ENCODE measurements at places on chromosomes 6 and 20. TPM values are rescaled to one million over a fixed set of nuclear protein-coding genes. Genes with fewer than 3 reads are reported as not detected.
A peak's percentile ranks its signal among the peaks of the same experiment; 100 is the strongest.

DNA sequence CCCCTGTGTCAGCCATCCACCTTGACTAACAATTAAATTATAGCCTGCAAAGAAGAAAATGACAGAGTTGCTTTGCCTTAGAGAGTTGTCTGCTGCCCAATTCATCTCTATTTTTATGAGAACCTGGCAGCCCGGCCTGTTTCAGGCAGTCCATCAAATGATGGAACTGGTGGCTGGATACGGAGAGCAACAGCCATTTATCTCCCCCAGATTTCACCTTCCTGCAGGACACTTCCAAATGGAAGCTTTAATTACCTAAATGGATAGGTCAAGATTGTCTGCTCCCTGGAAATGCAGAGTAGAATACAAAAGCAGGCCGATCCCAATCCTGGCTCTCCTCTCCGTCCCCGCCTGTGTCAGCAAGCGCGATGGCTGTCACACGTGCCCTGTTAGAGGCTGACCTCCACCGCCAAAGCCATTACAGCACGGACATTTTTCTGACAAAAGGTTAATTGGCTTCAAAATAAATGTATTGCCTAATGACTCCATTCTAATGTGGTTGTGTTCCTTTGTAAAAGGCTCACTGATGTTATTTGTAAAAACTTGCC, 86.7 kb downstream of the PACRG start:
- DNase-seq = no peak

GRCh38 chr20:36562724-36563123, 10.7 kb upstream of the TGIF2 start:
- DNase-seq = no peak

SNPH gene
- 7.1 TPM for total RNA-seq

EPPIN gene
- total RNA-seq = not detected

GCNT2 gene
- 3.1 TPM for total RNA-seq

DNA sequence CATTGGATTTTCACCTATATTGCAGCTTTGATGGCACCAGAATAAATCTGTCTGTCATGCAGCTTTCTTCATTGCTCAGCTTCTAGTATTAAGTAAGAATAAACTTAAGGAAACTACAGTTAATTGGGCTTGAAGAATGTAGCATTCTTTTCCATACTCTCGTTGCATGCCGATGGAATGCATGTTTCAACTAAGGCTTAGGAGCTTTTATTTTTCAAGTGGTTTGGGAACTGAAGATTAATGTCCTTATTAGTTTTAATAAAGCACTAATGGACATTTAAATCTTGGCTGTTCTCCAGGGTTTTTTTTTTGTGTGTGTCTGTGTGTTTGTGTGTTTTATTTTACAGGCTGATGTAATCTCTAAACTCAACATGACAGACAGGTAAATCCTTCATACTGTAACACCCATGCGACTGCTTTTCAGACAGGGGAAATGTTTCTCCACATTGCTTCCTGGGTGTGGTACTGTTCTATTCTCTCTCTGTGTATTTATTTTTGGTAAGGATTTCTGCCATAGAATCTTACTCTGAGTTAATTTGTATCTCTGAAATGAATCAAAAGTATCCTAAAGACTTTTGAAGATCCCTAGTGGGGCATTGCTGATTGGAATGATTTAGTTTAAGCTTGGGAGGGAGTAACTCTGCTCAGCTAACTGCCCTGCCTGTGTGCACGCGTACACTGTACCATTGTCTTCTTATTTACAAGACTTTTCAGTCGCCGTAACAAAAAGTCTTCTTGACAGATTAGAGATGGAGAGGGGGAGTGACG, 38.0 kb downstream of the SLC9A8 start:
- no peak for DNase-seq

GRIK2 gene
- not detected for total RNA-seq

SAMD3 gene
- 3.8 TPM for total RNA-seq

DNA sequence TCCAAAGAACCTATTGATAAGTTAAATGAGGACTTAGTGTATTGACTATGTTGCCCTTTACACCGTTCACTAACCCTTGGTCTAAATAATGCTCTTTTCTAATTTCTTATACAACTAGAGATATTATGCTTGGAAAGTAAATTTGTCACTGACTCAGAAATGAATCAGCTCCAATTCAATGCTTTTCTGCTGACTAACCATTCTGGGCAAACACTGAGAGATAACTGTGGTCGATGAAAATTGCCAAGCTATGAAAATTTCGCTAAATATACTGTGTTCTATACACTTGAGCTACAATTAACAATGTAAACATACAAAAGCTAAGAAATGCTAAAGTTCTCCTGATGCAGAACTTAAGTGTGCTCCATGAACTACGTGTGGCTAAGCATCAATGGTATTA, 23.1 kb upstream of the FBXO9 start:
- DNase-seq = no peak

- no peak for DNase-seq
Observed at GRCh38 chr6:19721766-19722377, 115.3 kb upstream of the ID4 start.

MUC22 gene
- total RNA-seq = not detected

- no peak for DNase-seq
Observed at GRCh38 chr6:18415671-18416340, 28.7 kb downstream of the RNF144B start.

TBX18 gene
- not detected for total RNA-seq

GRCh38 chr20:481167-481566, 18.8 kb upstream of the TBC1D20 start:
- DNase-seq = no peak

DNA sequence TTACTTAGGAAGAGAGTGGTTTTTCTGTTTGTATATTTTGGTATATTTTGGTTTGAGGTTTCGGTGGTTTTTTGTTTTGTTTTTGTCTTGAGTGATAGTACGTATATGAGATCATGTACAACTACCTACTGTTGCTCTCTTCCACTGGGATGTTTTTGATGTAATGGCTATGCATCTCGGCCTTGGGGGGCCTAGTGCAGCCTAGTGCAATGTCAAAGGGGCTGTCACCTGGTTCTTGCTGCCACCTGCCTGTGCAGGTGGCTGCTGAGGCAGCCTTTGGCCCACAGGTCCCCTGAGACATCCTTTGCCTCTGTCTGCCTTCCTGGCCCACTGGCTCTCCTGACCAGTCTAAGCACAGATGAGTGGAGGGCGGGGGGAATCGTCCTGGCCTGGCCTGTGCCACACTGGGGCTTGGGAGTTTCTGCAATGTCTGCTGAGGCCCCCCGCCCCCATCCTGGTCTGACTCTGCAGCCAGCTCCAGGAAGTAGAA, 546.6 kb downstream of the CD83 start:
- peak; percentile 21 for DNase-seq

DNA sequence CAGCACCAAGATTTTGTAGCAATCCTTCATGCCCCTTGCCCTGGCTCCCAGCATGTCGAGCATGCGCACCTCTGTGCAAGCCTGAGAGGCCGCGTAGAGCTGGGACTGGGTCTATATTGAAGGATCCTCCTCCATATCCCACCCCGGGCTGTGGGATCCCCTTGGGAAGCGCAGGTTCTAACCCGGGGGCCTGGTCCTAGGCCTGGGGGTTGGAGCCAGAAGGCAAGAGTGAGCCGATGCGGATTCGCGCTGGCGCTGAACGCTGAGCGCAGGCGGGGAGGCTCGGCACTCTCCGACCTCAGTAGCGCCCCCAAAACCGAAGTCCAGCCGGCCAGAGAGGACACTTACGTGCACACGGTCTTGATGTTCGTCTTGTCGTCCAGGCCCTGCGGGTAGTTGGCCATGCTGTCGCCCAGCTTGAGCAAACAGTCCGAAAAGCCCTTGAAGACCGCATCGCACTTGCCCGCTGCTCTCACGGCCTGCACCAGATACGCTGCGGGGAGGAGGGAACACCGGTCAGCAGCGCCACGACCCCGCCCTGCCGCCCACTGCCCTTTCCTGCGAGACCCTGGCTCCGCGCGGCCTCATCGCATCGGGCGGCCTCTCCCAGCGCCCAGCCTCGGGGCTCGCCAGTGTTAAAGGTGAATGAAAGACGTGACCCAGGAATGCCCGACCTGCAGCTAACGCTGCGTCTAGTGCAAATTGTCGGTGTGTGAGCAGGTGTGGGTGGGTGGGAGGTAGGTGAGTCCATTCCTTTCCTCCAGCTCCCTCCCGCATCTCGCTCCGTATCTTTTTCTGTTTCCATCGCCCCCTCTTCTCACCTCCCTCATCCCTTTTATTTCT, 4.5 kb downstream of the NRN1 start:
- no peak for DNase-seq

ETV7 gene
- total RNA-seq = 1.4 TPM

DNA sequence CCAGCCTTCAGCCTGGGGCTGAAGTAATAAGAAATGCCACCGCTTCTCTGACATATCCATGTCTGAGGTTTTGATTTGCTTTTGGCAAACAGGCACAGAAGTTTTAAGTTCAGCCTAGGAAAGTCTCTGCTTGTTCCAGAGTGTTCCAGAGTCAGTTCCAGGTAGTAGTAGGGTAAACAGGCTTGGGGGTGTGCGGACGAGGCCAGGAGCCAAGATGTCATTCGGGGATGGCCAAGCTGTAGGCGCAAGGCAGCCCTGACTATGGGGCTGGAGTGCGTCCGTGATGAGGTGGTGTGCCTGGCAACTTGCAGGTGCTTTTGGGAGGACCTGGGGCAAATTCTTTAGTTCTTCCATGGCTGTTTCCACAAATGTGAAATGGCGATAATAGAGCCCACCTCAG, 60.3 kb downstream of the IRF4 start:
- no peak for DNase-seq

CCN6 gene
- total RNA-seq = 0.74 TPM

CLIC5 gene
- 6.6 TPM for total RNA-seq

LAMA2 gene
- not detected for total RNA-seq

LTB gene
- 61.8 TPM for total RNA-seq

GRCh38 chr20:51500311-51500710, 42.2 kb downstream of the NFATC2 start:
- DNase-seq = peak; percentile 47

DNA sequence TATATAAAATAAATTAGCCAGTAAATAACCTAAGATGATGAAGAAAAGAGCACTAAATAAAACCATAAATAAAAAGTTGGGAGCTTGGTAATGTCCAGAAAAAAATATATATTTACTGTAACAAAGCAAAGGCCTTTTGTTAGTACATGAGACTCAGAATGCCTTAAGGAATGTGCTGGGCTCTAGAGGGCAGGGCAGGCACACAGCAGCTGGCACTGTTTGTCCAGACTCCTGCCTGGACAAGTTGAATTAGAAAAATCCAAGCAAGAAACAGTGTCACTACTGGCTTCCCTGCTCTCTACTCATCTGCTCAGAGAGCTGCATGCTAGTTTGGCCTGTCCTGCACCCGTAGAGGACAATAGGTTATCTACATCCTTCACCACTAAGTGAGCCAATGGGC, 8.8 kb downstream of the DEFB129 start:
- no peak for DNase-seq

LY86 gene
- total RNA-seq = 0.39 TPM

SNAP25 gene
- 5.6 TPM for total RNA-seq

STX7 gene
- total RNA-seq = 10.6 TPM

- DNase-seq = peak; percentile 20
Observed at GRCh38 chr20:32763202-32764004, 1.2 kb downstream of the DNMT3B start.

SLC17A5 gene
- 4.7 TPM for total RNA-seq

AVP gene
- total RNA-seq = not detected

- no peak for DNase-seq
Observed at GRCh38 chr20:25005661-25006060, 13.1 kb upstream of the APMAP start.

- DNase-seq = no peak
Observed at GRCh38 chr20:24420567-24420966, 48.9 kb upstream of the SYNDIG1 start.

GRCh38 chr6:139595183-139595582, 220.7 kb upstream of the CITED2 start:
- no peak for DNase-seq

GRCh38 chr20:1341561-1342265, 12.8 kb upstream of the SDCBP2 start:
- no peak for DNase-seq

GRCh38 chr6:138692978-138693909, 80.3 kb upstream of the CCDC28A start:
- peak; percentile 45 for DNase-seq

IYD gene
- not detected for total RNA-seq

GRCh38 chr6:25585225-25585624, 66.8 kb upstream of the SCGN start:
- DNase-seq = no peak

- no peak for DNase-seq
Observed at GRCh38 chr20:58402827-58403226, 13.8 kb downstream of the VAPB start.

SNX21 gene
- 1.8 TPM for total RNA-seq

DACT2 gene
- 0.14 TPM for total RNA-seq

ZBTB46 gene
- 2.7 TPM for total RNA-seq

GRCh38 chr20:57790176-57790575, 80.4 kb upstream of the PMEPA1 start:
- DNase-seq = no peak

TP53TG5 gene
- 0.67 TPM for total RNA-seq

CD40 gene
- 4.2 TPM for total RNA-seq

GRCh38 chr6:158810155-158811095, 8.7 kb downstream of the EZR start:
- no peak for DNase-seq

- peak; percentile 82 for DNase-seq
Observed at GRCh38 chr6:42166444-42167141, 6.6 kb upstream of the GUCA1A start.

NEDD9 gene
- 36.4 TPM for total RNA-seq

- no peak for DNase-seq
Observed at GRCh38 chr20:47276851-47277534, 79.5 kb downstream of the ZMYND8 start.

Data from activated T-cell treated with anti-CD3 and anti-CD28 coated beads, Interleukin-2, amount 50 U/mL, for 72 hours (primary cell).